ENCODE measurements at places on chromosomes 1 and 21.

DNA sequence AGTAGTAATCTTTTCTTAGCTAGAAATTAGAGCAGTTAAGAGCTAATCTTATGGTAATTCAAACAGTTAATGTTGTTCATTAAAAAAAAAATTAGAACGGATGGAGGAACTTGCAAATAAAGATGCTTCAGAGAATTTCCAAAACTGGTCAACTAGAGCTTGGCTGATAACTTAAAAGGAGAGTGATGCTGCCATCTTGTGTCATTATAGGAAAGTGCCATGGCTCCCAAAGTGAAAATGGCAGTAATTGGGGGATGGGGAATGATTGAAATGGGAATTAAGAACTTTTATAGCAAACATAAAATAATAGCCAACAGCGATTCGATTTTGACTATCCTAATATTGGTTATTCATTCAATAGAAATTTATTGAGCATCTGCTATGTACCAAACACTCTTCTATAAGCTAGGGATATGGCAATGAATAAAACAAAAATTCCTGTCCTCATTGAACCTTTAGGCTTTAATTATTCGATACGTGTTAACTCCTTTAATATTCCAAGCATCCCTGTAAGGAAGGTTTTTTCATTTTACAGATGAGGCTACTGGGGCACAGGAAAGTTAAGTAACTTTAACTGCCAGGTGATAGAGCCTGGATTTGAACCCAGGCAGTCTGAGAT lies 5.7 kb upstream of the PLPP3 start:
- no peak for DNase-seq

DNA sequence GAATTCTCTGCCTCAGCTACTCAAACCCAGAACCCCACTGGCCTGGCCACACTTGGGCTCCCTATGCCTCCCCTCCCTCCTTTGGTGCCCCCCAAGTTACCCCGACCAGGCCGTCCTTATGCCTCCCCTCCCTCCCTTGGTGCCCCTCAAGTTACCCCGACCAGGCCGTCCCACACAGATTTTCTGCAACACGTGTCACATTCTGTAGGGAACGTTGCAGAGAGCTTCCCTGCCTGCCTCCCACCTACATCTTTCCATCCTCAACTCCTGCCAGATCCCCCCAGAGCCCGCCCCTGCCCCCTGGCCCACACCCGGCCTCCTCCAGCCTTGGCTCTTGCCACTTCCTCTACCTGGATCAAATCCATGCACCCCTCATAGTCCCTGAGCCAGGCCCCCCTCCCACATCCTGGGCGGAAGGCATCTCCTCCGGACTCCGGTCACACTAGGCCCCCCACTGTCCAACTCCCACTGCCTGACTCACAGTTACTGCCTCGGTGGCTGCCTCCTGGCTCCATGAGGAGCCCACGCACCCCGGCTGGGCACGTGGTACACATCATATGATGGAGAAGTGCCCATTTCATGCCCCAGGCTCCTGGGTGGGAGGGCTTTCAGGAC lies 41.2 kb downstream of the KCNAB2 start:
- DNase-seq, result no peak

GRCh38 chr21:15210235-15210678 lies 145.5 kb upstream of the NRIP1 start:
- no peak for DNase-seq

GRCh38 chr1:197666769-197667285 lies 108.5 kb downstream of the DENND1B start:
- DNase-seq, result no peak
